Activated naive CD8-positive, alpha-beta T cell treated with anti-CD3 and anti-CD28 coated beads, Interleukin-2, amount 50 U/mL, for 16 hours (primary cell): ENCODE measurements at places on chromosomes 5 and 9.

DNA sequence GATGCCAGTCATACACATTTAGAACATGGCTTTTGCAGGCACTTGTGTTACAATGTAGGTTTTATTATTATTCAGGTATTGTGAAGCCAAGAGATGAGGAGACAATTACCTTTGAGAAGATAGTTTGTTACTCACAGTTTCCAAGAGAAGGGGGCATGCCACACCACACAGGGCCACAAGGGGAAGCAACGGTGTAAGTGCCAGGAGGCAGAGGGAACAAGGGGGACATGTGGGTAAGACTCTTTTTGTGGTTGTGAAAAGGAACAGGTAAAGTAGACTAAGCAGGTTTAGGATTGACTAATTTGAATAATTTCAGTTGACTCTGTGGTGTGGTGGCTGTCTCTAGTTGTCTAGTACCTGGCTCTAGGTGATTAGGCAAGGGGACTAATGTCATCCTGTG is 191.2 kb downstream of the TRPM6 start:
- DNase-seq: no peak

DNA sequence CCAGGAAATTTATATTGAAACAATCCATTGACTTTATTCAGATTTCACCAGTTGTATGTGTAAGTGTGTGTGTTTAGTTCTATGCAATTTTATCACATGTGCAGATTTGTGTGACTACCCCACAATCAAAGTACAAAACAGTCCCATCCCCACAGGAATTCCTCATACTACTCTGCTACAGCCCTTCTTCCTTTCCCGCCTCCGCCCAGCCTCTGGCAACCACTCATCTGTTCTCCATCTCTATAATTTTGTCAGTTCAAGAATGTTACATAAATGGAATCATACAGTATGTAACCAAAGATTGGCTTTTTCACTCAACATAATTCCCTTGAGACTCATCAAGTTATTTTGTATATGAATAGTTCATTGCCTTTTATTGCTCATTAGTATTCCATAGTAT is 289.1 kb downstream of the GADD45G start:
- no peak for DNase-seq

GRCh38 chr9:34252670-34253459 is 74.0 kb downstream of the UBAP1 start:
- DNase-seq: no peak

DNA sequence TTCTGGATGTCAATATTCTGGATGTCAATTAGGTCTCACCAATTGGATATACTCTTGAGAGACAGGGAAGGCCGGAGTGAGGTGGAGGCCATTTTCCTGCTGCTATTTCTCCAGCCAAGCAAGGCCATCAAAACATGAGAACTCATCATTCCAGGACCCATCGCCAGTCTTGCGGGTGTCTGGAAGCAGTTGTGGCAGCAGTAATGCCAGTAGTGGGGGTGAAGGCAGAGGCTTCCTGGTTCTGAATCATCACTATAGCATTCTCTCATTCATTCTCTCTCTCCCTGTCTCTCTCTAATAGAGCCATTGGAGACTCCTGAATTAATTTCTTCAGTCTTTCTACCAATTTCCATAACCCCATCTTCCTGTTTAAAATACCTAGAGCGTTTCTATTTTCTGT is 71.8 kb downstream of the EGFLAM start:
- no peak for DNase-seq

DNA sequence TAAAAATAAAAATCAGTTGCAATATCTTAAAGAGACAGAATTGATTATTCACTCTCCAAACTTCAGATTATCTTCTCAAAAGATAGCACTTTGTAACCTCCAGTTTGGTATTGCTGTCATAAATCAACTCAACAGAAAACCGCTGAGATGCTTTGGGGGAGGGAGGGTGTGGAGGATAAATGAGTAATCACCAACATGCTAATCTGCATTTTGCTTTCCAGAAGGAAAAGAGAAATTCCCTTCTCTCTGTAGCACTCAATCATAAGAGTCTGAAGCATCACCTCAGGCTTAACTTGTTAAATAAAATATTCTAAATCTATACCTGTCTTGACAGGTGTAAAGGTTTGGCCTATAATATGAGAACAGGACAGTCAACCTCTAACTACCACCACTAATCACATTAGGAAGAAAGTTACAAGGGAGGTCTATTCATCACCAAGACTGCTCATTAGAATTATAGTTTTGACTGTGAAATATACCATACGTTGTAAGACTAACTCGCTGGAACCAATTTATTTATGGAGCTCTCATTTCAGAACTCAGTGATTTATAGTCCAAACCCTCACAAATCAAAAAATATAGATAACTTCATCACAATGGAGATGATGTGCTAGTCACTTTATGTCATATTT is 89.0 kb downstream of the PIK3R1 start:
- no peak for DNase-seq

- DNase-seq: no peak
These were observed 29.6 kb upstream of the XPA start for GRCh38 chr9:97726716-97727115.

DNA sequence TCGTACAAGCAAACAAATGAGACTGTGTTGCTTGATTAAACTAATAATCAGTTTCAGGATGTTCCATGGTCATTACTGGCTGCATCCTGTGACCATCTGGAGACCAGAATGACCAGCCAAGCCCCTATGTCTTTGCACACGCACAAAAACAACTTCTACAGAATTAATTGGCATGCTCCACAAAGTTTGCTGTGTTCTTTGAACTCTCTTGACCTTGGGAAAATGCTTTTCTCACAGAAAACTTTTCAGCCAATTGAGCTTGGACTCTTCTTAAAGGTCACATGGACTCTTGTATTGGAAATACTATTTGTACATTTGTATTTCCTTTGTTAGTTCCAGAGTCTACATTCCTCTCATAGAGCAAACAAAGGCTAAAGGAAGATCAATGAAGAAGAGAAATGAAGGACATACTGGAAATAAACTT is 147.8 kb downstream of the ARRDC3 start:
- no peak for DNase-seq

- DNase-seq: no peak
These were observed 281.9 kb upstream of the ANKRD55 start for GRCh38 chr5:56515011-56515410.

DNA sequence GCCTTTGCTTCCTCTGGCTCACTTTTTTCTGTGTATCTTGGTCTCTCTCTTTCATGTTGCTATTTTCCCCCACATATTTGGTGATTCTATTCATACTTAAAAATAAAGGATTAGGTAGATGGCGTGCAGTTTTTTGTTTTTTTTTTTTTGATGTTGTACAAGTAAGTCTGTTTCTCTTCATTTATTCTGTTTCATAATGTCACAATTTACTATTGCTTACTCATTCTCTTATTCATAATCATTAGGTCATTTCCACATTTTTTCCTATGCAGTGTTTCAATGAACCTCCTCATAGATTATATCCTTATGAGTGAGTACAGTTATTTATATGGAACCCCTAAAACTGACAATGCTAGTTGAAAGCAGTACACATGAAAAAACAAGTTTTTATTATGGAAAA is 136.3 kb downstream of the APBA1 start:
- no peak for DNase-seq

- DNase-seq: no peak
These were observed 274.2 kb upstream of the DAB2 start for GRCh38 chr5:39698838-39699560.

GRCh38 chr5:15105799-15106393 is 234.3 kb upstream of the ANKH start:
- no peak for DNase-seq

DNA sequence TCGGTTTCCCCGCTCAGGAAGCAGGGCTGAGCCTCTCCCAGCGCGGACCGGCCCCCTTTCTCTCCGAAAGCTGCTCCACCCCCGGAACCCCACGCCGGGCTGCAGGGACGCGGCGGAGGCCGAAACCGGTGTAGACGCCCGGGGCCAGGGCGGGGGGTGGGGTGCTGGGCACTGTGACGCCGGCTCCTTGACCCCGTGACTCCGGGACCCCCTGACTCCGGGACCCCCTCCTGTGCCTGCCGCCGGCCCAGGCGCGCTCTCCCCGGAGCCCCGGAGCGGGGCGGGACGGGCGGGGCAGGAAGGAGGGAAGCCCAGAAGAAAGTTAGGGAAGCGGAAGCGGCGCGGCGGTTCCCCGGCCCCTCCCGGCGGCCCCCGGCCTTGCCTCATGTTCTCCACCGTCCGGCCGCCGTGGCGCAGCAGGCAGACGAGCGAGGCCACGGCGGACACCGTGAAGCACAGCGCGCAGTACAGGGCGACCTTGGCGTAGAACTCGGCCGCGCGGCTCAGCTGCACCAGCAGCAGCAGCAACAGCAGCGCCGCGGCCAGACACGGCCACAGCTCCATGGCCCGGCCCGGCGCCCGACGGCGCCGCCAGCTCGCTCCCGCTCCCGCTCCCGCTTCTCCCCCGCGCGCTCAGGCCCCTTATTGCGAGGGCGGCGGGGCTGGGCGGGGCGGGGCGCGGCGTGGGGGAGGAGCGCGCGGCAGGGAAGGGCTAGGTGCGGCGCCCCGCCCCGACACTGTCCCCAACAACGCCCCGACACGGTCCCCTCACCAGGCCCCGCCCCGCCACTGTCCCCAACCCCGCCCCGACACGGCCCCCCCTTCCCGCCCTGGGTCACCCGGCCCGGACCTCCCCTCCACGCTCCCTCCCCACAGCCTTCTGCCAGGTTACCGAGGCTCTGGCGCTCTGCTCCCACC is at the start of gene AGPAT2:
Gene AGPAT2, minus strand, starts transcription at position 664 of the 918 bp plus-strand sequence. Its CDS starts 100 bp downstream, at position 564.
- DNase-seq: peak; percentile 29

- no peak for DNase-seq
These were observed 2.1 kb downstream of the SYNPO start for GRCh38 chr5:150642567-150642927.

DNA sequence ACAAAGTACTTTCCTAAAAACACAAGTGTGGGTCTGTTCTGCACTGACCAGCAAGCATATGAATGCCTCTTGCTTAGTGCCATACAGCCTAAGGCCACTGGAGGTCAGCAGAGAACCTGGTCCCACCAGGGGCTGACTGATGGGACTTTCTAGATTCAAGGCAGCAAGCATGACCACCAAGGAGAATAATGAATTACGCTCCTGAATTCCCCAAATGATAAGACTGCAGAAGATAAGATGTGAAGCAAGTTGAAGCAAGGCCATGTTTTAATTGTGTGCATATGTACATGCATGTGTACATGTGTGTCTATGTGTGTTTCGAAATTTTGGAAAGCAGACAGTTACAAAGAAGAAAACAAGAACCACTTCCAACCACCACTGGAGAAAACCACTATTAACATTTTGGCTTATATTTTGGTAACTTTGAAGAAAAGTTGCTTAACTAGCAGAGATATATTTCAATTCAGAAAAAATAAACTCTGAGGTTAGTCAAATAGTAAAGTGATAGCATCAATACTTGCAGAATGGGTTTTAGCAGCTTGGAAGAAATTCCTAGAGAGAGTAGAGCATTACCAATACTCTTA is 70.5 kb downstream of the ERP44 start:
- peak; percentile 30 for DNase-seq

DNA sequence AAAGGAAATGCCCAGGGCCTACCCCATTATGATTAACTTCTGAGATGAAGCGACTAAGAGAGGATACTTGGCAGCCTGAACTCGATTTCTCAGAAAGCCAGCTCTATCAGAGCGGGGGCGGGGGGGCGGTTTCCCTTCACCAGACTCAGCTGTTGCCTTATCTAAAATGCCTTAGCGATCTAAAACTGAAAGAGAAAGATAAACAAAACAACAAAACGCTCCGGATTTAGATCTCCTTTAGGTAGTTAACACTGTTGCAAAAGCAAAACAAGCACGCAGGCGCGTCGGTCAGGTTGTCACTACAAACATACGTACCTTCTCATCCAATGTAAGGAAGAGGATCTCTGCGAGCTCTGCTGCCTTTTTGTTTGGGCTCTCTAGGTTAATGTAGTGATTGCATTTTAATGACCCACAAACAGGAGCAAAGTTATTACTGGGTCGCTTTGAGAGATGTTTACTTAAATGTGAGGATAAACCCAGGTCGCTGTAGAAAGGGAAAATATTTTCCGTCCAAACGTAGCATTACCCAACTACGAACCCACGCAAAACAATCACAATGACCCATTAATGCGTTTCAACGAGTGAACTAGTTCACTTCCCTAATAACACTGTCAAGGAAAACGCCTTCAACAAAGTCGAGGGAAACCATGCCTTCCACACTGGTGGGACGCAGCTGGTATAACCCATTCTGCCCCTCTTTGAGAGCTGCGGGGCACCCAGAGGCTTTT is 982 bp downstream of the EPB41L4A start:
- DNase-seq: no peak

DNA sequence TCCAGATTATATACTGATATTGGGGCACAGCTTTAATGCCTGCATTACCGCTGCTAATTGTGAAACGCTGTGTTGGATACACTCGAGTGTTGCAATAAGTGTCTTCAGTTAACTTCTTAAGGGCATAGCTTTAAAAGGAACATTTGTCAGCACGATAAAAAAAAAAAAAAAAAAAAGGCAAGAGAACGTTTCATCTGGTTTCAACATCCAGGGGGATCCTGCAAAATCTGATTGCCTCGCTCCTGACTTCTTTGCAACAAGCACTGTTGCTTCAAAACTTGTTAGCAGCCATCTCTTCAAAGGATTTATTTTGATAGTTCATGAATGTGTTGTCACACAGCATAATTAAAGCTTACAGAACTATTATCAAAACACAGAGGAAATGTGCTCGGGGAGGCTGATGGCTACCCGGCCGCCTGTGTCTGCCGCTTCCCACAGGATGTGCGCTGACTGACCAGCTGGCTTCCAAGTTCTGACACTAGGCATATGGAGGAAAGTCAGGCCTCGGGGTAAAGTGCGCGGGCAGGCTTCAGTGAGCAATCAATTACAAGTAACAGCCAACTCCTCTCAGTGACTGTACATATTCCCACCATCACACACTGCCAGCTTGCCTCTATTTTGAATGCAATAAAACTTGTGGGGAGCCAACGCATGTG is 77.7 kb downstream of the EBF1 start:
- no peak for DNase-seq

DNA sequence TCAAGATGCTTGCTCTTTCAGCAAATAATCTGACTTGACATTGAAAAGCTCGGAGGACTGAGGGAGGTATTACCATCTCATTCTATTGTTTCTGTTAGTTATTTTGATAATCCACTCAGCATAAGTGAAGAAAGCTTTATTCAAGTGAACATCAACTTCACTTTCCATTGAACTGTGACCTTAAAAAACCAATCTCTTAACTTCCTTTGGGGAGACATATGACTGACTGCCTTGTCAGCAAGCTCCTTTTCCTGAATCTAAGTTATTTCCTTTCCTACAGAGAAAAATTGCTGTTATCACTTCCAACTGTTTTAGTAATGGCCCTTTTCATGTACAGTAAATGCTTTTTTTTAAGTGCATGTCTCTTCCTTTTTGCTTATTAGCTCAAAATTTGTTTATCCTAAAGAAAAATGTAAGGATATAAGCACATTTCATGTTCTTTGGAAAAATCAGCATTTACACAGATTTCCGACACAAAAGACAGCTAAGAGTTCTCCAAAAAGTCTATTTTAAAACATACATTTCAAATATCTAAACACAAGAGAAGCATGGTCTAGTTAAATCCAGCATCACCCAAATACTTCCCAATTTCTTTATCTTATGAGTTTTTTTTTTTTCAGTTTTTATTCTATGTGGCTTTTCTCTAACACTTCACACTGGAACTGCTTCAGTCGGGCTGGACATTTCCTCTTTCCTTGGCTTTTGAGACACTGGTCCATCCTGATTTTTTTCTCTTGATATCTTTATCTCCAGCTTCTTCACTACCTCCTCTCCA is 117.9 kb upstream of the DAB2 start:
- no peak for DNase-seq
